ENCODE measurements at places on chromosomes 7 and 10.

GRCh38 chr10:43038783-43039623 is 37.9 kb upstream of the RET start:
- no peak for DNase-seq

- peak; percentile 96 for DNase-seq
Observed at GRCh38 chr10:104809288-104810090, 168.4 kb downstream of the SORCS3 start.

DNA sequence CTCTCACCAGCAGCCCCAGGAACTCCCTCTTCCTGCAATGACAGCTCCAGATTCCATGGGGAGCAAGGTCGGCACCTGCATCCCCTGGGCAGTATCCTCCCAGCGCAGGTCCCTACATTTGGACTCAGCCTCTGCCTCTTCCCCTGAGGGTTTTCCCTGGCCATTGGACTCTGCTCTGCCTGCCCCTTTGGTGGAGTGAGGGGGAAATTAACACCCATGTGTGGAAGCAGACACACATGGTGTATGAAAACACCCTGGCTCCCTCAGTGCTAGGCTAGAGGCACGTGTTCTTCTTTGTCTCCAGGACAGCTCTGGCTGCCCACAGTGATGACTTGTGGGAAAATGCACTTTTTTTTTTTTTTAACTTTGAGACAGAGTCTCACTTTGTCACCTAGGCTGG is 8.4 kb downstream of the PRF1 start:
- DNase-seq = no peak

- no peak for DNase-seq
Observed at GRCh38 chr10:101718690-101719275, 23.8 kb upstream of the FBXW4 start.

DNA sequence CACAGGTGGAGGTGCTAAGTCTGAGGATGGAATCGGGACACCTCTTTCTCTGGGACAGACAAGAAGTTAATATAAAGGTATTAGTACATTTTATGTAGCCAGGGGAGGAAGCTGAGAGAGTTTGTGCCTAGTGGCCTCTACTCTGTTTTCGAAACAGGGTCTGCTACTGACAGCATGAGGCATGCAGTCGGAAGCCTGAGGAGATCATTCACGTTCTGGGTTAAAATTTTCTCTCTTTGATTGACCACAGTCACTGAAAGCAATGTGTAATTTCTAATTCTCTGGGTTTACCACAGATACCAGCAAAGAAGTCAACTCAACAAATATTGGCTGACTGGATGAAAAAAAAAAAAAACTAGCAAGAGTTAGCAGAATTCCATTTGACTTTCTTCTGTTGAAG is 53.3 kb upstream of the KCTD7 start:
- no peak for DNase-seq

DNA sequence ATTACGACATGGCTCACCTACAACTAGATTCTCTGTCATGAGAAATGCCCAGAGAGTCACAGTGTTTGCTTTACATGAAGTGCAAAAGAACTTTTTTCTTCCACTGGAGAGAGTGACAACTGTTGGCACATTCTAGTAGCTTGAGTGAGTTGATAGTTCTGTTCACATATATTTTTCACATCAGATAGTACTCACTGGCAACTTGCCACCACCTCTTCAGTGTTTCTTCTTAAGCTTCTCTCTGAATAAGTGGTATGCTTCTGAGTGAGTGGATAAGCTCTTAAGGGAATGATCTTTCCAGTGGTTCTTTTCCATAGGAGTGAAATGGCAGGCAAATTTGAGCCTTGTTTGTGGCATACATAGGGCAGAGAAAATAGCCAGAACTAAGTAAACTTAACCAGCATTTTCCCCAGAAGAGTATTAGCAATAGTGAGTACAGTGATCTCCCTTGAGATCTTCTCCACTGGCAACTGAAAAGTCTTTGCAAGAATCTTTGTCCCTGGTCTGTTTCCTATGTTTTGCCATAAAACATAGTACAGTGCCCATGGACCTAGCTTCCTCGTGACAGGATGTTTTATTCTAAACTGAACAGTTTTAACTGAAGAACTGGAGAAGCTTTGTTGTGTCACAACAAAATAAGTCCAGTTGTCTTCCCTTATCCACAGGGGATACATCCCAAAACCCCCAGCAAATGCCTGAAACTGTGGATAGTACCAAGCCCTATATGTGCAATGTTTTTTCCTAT is 125.4 kb upstream of the CDK13 start:
- DNase-seq = no peak

DNA sequence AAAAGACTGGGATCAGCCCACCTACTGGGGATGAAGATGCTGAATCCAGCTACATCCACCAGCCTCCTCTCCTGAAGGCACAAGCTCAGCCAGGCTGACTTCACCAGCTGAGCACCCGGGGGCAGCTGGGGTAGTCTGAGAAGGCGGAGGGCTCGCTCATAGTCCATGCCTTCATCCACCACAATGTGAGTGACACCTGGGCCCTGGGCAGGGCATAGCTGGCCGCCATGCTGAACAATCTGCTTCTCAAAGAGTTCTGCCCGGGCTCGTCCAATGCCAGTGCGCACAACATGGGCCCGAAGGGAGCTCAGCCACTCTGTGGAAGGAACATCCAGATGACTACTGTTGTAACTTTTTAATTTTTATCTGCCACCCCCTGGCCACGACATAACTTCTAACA is 2.2 kb downstream of the POLL start:
- no peak for DNase-seq
